Heart left ventricle (tissue), 16 donors: ENCODE measurements at places on chromosomes 12 and 14.

DNA sequence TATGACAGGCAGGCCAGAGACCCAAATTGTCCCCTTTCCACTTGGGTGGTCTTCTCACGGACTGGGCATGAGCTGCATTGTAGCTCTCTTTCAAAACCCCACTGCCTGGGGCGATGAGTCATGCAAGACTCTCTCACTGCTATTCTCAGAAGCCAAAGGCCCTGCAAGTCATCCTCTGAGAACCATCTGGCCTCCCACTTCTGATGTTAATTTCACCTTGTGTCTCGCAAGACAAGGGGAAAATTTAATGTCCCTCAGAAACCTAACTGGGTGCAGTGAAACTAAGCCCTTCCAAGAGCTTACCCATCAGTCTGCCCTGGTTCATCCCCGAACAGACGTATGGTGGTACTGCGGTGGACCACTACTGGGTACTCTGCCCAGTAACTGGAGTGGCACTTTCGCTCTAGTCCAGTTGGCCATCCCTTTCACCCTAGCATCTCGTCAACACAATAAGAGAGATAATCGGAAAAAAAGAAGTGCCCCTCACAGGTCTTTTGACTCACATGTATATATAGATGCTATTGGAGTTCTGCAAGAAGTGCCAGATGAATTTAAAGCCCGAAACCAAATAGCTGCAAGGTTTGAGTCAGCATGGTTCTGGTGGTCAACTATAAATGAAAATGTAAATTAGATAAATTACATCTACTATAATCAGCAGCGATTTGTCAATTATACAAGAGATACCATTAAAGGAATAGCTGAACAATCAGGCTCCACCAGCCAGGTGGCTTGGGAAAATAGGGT lies 31.3 kb upstream of the LALBA start:
- DNase-seq: no peak

DNA sequence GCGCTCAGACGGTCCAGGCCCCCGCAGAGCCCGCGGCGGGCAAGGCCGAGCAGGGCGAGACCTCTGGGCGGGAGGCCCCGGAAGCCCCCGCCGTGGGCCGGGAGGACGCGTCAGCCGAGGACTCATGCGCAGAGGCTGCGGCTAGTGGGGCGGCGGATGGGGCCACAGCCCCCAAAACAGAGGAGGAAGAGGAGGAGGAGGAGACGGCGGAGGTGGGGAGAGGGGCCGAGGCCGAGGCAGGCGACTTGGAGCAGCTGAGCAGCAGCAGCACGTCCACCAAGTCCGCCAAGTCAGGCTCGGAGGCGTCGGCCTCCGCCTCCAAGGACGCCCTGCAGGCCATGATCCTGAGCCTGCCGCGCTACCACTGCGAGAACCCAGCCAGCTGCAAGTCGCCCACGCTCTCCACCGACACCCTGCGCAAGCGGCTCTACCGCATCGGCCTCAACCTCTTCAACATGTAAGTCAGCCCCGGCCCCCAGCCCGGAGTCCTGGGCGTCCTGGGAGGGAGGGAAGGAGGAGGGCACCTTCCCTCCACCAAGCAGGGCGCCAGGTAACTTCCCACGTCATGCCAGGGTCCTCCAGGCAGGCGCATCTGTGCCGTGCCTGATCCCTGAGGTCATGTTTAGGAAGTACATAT lies 72.4 kb downstream of the IQSEC3 start:
- peak; percentile 27 for DNase-seq

DNA sequence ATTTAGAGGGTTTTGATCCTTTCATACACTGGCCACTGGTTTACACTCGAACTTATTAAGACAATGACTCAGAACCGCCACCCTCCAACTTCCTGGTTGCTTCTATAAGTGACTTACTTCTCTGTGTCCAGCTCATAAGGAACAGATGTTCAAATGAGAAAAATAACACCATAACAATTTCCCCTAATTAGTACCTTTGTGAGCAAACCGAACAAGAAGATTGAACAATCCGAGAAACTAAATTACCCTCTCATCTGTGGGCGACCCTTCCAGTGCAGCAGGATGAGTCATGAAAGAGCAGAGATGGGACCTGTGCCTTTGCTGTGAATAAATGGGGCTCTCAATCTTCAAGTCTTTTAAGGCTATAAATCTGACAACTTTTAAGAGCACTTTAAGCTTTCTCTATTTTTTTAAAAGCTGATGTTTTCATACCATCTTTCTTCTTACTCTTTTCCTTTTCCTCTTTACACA lies 146.8 kb upstream of the RASSF8 start:
- DNase-seq: no peak

DNA sequence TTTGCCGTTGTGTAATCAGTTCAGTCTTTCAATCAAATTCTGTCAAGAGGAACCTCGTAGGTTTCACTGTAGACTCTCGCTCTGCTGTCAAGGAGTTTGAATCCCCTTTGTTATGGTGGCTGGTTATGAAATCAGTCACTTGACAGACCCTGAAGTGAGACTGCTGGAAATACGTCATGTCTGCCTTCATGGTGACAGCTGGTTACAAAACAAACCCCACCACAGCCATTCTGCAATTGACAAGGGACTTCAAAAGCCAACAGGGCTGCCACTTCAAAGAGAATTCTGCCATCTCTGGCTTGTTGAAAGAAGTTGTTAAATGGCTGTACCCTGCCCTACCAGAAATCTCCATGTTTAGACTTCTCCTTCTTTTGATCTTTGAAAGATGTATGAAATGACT lies 286.9 kb downstream of the ERC1 start:
- DNase-seq: no peak

DNA sequence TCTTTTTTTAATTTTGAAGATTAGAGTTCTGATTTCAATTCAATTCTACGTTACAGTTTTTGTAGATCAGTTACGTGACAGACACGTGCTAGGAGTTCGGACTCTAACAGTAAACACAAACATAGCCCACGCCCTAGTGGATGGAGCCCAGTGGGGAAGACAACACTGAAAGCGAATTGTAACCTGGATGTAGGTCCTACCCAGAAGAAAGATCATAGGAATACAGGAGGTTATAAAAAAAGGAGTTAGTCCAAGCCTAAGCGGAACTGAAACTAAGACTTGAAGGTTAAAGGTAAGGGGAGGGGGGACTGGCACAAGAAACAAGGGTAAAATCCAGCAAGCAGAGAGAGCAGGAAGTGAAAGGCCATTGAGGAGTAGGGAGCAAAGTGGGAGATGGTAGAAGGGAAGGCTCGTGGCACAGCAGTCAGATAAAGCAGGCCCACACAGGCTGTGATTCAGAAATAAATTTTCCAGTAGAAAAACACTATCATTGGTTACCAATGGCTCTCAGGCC lies 15.7 kb upstream of the CRY1 start:
- no peak for DNase-seq

DNA sequence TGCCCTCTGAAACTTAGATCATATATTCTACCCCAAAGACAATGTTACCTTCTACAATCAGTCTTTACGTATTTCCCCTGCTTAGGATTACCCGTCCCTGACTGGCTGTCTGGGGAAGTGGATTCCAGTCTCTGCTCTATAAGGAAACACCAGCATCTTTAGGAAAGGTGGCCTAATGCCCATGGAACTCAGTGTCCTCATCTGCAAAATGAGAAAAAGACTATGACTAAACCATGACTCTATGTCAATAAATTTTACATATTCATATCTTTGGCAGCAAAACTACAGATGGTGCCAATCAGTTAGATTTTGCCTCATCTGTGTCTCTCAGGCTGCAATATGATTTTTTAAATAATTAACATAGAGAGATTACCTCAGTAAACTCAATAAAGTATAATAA lies 133.8 kb downstream of the ITPR2 start:
- no peak for DNase-seq

DNA sequence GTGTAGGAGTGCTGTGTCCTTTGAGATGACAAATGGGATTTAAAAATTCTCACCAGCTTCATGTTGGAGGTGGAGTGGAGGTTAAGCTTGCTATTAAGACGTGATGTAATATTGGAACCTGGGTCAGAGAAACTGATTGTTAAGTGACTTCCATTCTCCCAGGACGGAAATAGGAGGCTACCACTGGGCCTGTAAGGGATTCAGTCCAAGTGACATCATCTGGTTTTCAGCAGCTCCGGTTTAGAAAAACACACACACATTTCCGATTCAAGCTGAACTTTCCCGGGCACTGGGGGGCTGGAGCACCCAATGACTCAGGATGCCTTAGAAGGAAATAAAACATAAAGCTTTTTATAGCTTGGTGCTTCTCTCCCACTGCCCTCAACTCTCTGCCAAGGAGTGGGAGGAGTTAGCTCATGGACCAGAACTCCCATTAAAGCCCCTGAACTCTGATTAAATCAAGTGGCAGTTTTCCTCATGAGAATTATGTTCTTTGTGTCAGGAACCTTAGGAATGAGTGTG lies 12.4 kb downstream of the CALM1 start:
- DNase-seq: peak; percentile 80

DNA sequence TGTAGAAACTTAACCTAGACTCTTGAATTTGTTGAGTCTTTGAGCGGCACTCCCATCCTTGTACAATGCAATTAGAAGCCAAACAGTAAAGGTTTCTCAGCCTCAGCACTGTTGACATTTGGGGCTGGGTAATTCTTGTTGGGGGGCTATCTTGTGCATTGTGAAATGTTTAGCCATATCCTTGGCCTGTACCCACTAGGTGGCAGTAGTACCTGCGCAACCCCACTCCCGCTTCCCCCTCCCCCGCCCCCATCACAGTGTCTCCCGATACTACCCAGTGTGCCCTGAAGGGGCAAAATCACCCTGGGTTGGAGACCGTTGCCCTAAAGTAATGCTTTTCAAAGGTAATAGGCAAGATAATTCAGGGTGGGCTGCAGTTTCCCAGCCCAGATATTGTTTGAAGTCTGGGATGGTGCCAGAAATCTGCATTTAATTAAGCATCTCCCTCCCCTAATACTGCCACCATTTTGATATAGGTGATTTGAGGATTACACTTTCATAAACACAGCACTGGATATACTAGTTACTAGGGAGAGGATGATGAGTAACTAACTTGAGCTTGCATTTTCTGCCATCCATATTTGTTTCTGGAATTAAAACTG lies 1.8 kb downstream of the COX6A1 start:
- peak; percentile 45 for DNase-seq

- DNase-seq: no peak
These were observed 8.1 kb upstream of the PCED1B start for GRCh38 chr12:47071241-47071852.

DNA sequence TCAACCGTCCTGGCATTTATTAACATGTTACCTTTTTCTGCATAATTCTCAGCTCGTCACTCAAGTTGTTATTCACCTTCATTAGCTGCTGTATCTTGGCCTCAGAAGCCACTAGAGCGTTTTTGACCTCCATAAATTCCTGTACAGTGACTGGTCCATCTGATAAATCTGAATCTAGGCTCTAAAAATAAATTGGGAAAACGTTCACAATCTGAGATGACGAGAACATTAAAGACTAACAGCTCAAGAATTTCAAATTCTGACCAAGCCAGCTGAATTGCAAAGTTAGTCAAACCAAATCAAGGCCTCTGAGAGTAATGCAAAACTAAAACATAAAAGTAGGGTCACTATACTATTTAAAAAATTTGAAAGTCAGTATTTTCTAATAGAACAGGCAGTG lies 45.0 kb downstream of the GIT2 start:
- DNase-seq: no peak

GRCh38 chr12:121791671-121792551 lies 1.6 kb downstream of the RHOF start:
- peak; percentile 23 for DNase-seq

DNA sequence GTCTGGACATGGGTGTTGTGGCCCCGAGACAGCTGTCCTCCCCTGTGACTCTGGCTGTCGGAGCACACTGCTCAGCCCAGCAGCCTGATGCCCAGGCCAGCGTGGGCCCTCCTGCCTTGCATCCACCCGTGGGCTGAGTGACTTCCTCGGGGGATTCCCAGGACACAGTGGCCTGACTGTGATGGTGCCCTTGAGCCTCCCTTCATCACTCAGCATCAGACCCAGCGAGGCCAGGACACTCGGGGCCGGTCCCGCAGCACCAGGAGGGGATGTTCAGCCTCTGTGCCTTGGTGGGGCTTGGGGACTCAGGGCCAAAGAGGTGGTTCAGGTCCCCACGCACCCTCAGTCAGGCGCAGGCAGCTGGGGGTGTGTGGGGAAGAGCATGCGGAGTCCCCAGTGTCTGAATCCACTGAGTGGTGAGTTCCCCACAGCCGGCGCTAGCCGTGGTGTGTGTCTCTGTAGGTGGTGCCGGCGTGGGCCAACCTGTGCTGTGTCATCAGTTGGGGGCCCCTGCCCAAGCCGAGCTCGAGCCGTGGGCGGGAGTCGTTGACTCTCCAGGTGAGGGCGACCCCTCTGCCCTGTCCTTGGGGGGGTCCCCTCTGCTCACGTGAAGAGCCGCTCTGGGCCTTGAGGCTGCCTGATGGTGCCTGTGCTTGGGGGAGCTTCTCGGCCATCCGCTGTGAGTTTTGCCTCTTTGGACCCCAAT lies 185.8 kb downstream of the ADGRD1 start:
- peak; percentile 58 for DNase-seq

DNA sequence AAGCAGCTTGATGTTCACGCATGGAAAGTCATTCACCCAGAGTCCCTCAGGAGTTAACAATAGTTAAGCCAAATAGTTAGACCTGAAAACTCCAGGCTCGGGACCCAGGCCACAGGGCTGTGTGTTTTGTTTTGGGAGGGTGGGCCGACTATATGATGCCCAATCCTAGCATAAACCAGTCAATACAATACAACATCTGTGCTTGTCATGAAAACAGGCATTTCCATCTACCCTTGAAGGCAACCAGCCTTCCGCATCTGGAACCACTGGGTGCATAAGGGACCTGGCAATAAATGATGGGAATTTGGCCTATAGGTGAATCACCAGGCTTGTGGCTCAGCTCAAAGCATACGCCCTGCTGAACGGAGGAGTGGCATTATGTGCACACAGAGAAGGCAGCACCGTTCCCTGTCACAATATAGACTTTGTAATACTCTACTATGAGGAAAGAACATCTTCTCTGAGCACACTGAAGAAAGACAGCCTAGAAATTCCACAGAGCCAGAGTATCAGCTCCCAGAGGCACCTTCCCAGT lies 91.0 kb upstream of the FOXN3 start:
- DNase-seq: no peak

DNA sequence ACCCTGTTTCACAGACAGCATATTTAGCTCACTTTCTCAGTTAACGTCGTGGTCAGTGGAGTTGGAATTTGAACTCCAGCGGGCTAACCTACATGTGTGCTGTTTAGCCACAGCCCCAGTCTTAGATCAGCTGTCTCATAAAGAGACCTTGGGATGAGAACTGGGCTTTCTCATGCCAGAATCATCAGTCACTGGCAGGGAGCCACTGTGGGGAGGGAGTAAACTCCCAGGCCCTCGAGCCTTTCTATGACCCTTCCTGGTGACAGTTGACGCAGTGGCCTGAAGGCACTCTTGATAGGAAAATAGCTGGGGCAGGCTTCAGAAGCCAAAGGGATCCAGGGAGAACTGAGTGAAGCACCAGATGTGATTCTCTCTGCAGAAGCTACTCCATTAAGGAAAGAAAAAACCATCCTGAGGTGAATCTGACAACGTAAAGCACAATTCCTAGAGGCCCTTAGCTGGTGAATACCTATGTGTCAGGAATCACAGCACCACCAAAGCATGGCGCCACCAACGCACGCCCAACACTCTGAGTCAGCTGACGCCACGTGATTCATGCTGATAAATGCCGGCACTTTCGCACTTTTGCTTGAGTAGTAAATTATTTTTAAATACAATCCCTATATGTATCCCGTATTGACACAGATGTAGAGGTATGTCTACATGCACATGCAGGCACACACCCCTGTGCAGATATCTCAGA lies 279.6 kb upstream of the TMEM132C start:
- no peak for DNase-seq

- DNase-seq: no peak
These were observed 1.7 kb downstream of the ABCD2 start for GRCh38 chr12:39617887-39618286.
